ENCODE measurements at places on chromosomes 5 and 9. TPM values are rescaled to one million over a fixed set of nuclear protein-coding genes. Genes with fewer than 3 reads are reported as not detected.
A peak's percentile ranks its signal among the peaks of the same experiment; 100 is the strongest.

DNA sequence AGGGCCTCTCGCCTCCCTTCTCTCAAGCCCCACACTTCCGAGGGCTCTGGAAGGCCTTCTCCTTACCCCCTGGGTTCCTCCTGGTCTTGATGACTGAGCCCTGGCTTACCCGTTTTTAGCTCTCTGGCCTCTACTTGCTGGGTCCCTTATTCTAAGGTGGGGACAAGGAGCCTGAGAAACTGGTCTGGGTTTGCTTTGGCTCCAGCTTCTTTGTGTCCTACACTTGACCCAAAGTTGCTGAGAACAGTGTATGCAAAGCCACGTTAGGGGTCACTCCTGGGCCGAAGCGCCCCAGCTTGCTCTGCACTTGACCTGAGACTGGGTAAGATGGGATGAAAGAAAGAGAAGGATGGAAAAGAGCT lies 788 bp downstream of the ZNF346 start:
- no peak for DNase-seq
- H3K4me3 ChIP-seq, result peak overlapping the region; percentile 99
- peak overlapping the region; percentile 98 for H3K27ac ChIP-seq
- peaks cover 6% of the 10 kb centered on the region for H3K36me3 ChIP-seq
- no peaks in the 10 kb centered on the region for H3K27me3 ChIP-seq

- H3K27ac ChIP-seq, result peak overlapping the region; percentile 12
- no peak for DNase-seq
- peaks cover 23% of the 10 kb centered on the region for H3K4me1 ChIP-seq
- H3K36me3 ChIP-seq, result peaks cover 37% of the 10 kb centered on the region
- no peaks in the 10 kb centered on the region for H3K27me3 ChIP-seq
Observed at GRCh38 chr5:175484322-175484721, 6.0 kb downstream of the SFXN1 start.

DNA sequence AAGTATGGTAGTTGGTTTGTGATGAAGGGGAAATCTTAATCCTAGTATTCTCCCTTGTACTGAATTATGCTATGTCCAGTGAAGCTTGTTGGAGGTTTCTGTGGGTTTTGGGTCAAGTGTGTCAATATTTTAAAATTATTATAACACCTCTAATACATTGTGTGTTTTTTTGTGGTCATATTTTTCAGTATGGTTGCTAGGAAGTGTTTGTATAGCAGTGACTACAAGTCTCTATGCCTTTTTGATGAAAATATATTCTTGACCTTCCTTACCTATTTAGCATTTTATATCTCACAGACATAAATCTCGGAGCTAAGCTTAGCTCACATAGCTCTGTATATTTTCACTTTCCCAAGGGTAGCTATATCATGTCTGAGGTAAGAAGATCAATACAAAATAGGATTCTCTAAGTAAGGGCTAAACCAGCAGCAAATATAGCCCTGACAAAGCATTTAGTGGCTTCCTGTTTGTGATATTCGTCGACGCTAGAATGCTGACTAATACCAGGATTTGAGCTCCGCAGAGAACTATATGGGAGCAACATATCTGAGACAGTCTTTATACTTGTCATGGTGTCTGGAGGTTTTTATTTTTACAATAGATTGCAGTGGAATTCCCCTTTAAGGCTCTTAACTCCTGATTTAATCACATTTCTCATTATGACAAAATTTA lies 82.3 kb downstream of the MACIR start:
- no peak for DNase-seq
- H3K4me3 ChIP-seq, result no peak overlapping the region
- H3K27ac ChIP-seq, result no peak overlapping the region
- no peaks in the 10 kb centered on the region for H3K4me1 ChIP-seq
- H3K27me3 ChIP-seq, result no peaks in the 10 kb centered on the region

- no peaks in the 10 kb centered on the region for H3K36me3 ChIP-seq
- H3K27ac ChIP-seq, result no peak overlapping the region
- DNase-seq, result no peak
Observed at GRCh38 chr5:59299006-59299405, 594.5 kb downstream of the PDE4D start.

Gene PCDHGB4
- total RNA-seq, result 16.1 TPM

Gene GPR21
- 3.4 TPM for total RNA-seq

Gene FGF10
- total RNA-seq, result 2.7 TPM

Gene PCDHB14
- total RNA-seq, result 7.9 TPM
